ENCODE measurements at places on chromosomes 5 and 9. TPM values are rescaled to one million over a fixed set of nuclear protein-coding genes. Genes with fewer than 3 reads are reported as not detected.

The PDZD2 gene
- polyA plus RNA-seq, result 0.20 TPM

- DNase-seq, result no peak
Observed at GRCh38 chr5:108459769-108460168, 77.9 kb upstream of the FBXL17 start.

The C1QTNF3 gene
- polyA plus RNA-seq, result 0.09 TPM

DNA sequence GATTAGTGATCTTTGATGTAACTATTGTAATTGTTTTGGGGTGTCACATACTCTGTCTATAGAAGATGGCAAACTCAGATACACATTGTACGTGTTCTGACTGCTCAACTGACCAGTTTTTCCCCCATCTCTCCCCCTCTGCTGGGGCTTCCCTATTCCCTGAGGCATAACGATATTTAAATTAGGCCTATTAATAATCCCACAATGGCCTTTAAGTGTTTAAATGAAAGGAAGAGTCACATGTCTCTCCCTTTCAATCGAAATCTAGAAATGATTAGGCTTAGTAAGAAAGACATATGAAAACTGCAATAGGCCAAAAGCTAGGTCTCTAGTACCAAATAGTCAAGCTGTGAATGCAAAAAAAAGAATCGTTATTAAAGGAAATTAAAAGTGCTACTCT is 265.6 kb downstream of the TMEM232 start:
- no peak for DNase-seq

The PCDHA3 gene
- polyA plus RNA-seq, result not detected

DNA sequence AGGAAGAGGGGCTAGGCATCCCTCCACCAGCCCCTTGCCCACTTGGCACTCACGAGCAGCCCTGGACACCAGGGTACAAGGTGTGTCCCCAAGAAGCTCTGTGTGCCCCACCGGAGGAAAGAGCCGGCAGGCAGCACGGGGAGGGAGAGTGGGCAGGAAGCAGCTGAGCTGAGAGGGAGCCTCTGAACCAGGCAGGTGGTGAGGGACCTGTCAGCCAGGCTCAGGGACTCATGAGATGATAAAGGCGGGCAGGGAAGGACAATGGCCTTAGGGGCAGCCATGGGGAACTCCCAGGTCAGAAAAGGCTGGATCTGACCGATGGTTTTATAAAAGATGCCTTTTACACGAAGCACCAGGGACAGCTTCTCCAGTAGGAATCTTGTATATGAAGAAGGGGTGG is 112.0 kb downstream of the VAV2 start:
- no peak for DNase-seq
